Spinal cord (tissue), 10 donors: ENCODE measurements at places on chromosomes 7 and 10.

- no peak for DNase-seq
Observed at GRCh38 chr10:77643795-77644468, 6.3 kb upstream of the KCNMA1 start.

- DNase-seq: peak; percentile 75
Observed at GRCh38 chr10:77756319-77757232, 119.0 kb upstream of the KCNMA1 start.

DNA sequence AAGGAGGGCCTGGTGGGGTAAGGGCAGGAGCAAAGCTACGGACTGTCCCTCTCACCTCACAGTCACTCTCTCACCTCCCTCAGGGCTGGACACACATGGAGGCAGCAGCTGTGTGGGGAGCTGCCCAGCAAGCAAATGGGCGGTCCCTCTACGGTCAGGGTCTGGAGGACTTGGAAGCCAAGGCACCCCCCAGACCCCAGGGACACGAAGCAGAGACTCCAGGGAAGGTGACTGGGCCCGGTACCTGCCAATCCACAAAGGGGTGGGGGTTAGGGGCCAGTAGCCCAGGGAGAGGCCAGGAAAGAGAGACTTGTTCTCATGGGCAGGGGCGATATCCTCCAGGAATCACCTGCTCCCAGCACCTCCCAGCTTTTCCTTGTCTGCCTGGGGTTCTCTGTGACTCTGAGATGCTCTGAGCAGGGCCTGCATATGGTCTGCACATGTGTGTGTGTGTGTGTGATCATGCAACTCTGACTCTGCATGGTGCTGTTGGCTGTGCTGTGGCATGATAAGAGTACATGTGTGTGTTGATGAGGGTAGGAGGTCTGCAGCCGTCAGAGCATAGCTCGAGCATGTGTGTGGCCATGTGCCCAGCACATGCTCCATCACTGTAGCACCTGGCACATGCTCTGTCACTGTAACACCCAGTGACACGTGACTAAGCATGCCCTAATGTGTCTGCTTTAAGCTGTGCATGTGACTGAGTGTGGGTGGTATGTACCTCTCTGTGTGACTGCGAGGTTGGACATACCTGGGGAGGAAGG lies 4.6 kb upstream of the LDB3 start:
- DNase-seq: no peak

DNA sequence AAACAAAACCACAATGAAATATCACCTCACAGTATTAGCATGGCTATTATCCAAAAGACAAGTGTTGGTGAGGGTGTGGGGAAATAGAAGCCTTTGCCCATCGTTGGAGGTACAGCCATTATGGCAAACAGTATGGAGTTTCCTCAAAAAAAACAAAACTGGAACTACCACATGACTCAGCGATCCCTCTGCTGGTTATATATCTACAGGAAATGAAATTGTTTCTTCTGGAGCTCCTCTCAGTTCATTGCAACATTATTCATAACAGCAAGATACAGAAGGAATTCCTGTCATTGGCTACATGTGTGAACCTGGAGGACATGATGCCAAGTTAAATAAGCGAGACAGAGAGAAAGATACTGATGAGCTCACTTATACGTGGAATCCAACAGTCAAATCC lies 2.4 kb upstream of the UBE3C start:
- DNase-seq: no peak

- DNase-seq: no peak
Observed at GRCh38 chr10:116311706-116312490, 12.3 kb upstream of the CCDC172 start.

GRCh38 chr10:49176310-49177268 lies 11.6 kb downstream of the TMEM273 start:
- no peak for DNase-seq

DNA sequence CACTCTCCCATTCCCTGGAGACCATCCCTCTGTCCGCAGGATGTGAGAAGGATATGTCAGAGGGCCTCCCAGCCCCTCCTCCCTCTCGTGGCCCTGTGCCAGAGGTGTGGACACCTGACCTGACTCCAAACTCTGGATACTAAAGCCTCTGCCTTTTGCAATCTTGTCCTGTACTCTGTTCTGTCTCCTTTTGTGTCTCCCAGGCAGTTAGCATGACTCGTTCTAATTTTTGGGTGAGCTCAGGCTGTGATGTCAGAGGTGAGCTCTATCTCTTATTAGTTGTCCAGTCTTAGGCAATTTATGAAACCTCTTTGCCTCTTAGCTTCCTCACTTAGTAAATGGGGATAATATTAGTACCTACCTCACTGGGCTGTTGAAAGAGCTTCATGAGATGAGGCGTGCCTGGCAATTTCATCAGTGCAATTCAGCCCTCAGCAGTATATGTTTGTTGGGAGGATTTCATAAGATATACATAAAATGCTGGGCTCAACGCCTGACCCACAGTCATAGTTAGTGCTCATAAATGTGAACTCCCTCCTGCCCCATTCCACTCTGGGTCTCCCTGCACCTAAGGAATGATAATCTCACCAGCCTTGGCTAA lies 10.9 kb downstream of the MARVELD1 start:
- no peak for DNase-seq

DNA sequence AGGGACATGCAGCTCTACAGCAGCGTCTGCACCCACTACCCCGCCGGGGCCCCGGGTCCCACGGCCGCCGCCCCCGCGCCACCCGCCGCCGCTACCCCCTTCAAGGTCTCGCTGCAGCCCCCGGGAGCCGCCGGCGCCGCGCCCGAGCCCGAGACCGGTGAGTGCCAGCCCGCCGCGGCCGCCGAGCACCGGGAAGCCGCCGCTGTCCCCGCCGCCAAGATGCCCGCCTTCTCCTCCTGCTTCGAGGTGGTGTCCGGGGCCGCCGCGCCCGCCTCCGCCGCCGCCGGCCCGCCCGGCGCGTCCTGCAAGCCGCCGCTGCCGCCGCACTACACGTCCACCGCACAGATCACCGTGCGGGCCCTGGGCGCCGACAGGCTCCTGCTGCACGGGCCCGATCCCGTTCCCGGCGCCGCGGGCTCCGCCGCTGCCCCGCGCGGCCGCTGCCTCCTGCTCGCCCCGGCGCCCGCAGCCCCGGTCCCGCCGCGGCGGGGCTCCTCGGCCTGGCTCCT lies 631 bp downstream of the OTUD1 start:
- no peak for DNase-seq

DNA sequence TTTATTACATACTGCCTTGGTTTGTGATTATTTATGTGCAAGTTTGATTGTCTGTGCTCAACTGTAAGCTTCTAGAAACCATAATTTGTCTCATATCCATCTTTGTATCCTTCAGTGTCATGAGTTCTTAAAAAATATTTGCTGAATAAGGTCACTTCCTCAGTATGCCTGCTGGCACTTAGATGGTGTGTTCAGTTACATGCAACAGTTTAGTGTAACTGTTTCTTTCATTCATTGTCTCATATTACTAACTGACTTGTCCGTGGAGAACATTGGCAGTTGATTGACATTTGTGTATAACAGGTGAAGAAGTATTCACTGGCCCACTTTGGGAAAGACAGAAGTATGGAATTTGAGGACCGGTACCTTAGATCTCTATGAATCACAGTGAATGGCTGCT lies 236.9 kb downstream of the PRKG1 start:
- no peak for DNase-seq

DNA sequence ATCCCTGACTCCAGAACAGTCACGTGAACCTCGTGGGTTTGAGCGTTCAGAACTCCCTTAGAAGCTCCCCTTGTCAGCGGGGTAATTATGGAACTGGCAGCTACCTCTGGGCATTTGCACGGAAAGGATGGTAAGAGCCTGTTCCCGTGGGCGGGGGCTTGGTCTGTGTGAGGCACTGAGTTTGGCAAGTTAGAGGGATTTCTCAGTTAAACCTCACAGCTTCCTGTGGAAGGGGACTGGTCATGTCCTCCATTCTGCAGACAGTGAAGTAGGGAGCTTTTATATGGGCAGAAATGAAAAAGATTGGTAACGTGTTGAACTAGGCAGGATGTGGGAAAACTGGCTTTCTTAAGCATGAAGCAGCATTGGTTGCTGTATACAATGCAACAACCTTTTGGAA lies 16.0 kb downstream of the PALD1 start:
- DNase-seq: no peak

GRCh38 chr7:116271963-116272886 lies 61.9 kb downstream of the TES start:
- DNase-seq: no peak

DNA sequence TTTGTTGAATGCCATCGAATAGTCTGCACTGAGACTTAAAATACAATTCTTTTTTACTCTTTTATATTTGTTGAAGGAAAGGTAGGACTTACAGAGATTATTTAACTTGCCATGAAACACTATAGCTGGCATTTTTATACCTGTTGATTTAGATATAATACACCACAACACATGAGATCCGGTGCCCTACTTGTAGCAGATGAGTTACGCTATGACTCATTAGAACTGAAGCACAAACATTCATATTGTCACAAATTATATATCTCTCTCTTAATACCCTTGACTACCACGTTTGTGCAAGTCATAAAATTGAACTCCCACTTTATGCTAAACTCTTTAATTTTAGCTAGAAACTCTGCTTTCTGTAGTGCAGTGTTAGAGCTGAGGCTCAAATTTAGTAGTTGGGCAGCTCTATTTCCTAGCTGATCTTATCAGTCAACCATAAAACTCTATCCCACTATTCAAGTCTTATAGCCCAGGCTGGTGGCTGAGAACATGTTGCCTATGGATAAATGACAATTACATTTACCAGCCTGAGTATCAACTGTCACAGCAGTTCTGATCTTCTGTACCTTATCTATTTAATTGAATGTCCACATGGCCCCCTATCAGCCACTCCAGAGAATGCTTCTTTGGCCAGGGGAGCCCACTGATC lies 137.4 kb upstream of the SEMA3D start:
- no peak for DNase-seq

DNA sequence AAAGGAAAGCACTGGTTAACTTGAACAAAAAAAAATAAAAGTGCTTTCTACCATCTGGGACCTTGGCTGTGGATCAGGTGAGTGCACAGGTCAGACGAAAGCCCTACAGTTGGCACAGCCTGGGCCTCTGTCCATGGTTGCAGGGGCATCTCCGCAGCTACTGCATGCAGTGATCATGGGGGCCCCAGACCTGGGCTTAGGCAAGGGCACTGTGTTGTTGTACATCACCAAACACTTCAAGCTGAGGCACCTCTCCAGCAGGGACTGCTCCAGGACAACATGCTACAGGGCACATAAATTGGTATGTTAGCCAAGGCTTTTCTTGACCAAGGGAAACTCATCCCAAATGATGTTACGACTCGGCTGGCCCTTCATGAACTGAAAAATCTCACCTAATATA lies 23.5 kb downstream of the KLHL7 start:
- DNase-seq: no peak

DNA sequence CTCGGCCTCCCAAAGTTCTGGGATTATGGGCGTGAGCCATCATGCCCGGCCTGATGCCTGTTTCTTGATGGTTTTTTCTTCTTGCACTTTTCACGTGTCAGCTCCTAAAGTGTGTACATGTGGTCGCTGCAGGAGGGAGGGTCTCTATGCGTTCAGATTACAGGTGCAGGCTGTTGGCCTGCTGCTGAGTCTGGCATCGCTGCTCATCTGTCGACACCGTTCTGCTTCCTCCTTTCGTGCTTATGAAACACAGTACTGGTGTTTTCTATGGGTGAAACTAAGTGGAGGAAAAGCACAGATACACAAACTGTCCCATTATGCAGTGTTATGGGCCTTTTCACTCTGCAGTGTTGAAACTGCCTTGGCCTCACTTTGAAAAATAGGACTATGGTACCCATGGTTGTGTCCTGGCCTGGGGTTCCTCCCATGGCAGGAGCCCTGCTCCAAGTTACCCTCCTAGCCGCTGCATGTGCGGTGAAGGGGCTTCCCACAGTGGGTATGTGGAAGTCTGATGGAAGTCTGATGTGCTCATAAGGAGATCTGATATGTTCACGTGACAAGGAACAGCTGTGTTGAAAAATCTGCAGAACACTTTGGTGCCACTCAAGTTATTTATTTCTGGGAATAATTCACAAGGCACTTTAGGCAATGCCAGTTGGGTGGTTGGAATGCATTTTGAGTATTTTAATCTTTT lies 23.5 kb downstream of the OGDH start:
- DNase-seq: no peak

GRCh38 chr7:115008465-115009114 lies 86.7 kb downstream of the MDFIC start:
- DNase-seq: no peak

DNA sequence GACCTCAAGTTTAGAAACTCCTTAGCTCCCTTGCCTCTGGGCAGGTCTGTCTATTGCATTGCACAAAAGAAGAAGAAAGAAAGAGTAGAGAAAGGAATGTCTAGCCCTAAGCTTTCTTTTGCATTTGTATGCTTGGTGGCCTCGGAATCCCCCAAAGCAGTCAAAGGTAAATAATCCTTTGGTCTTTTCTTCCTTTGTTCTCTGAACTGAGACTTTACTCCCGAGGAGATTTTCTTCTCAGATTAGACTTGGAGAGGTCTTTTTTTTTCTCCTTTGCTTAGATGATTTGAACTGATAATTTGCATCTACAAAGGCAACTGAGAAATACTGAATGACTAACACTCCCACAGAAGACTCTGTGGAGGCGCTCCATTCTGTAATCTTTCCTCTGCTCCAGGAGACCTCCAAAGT lies 93.2 kb downstream of the AKR1D1 start:
- no peak for DNase-seq

DNA sequence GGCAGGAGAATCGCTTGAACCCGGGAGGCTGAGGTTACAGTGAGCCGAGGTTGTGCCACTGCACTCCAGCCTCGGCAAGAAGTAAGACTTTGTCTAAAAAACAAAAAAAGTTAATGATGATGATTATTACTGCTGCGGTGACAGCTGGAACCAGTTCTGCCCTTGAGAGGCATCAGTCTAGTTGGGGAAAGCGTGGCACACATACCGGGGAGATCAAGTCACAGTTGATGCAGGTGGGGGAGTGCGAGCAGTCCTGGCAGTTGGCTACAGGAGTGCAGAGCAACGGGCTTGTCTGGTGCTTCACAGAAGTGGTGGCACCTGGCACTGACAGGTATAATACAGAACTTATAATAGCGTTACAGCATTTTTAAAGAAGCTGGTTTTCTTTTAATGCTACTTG lies 173.0 kb downstream of the ARHGAP21 start:
- no peak for DNase-seq

- DNase-seq: no peak
Observed at GRCh38 chr10:110460111-110460809, 37.4 kb upstream of the DUSP5 start.

- peak; percentile 22 for DNase-seq
Observed at GRCh38 chr7:129951226-129952085, 1.3 kb downstream of the UBE2H start.

DNA sequence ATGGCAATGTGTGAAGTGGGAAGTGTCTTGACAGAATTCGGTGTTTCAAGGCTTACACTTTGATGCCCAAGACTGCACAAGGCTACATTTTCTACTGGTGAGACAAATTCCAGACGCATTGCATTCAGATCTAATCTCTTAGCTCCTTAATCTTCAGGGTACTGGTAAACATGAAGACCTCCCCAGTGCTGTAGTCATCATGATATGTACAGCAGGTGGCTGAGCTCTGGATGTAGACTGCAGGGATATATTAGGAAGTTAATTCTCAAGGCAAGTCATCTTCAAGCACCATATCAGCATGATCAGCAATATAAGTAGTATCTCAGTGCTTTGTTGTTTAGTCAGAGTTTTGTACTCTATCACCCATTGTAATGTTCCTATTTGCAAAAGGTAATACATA lies 61.8 kb downstream of the IKZF1 start:
- DNase-seq: no peak
